ENCODE measurements at places on chromosomes 1 and 21.
A peak's percentile ranks its signal among the peaks of the same experiment; 100 is the strongest.

- DNase-seq: no peak
These were observed 149.2 kb upstream of the PLD5 start for GRCh38 chr1:242673652-242674051.

GRCh38 chr1:149899460-149900284, at the start of gene BOLA1:
Gene BOLA1 (plus strand): TSS chr1:149899568. CDS start chr1:149900060, 492 bp downstream.
- peak; percentile 69 for DNase-seq

GRCh38 chr21:44582055-44582454, 1.7 kb upstream of the KRTAP10-5 start:
- DNase-seq: no peak

DNA sequence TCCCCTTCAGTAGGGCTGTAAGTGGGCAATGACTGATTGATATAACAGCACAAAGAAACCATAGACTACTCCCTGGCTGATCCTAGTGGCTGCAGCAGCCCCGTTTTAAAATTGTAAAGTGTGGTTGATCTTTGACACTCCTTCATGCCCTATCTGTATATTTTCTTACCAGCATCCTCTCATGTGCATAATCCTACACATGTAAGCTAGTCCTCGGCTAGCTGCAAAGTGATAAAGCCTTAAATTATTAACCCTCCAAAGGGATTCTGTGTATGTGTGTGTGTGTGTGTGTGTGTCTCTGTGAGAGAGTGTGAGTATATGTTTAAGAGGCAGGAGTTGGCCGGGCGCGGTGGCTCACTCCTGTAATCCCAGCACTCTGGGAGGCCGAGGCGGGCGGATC, 30.8 kb upstream of the CDC14A start:
- no peak for DNase-seq

GRCh38 chr21:25938658-25939395, 204.1 kb downstream of the GABPA start:
- no peak for DNase-seq

DNA sequence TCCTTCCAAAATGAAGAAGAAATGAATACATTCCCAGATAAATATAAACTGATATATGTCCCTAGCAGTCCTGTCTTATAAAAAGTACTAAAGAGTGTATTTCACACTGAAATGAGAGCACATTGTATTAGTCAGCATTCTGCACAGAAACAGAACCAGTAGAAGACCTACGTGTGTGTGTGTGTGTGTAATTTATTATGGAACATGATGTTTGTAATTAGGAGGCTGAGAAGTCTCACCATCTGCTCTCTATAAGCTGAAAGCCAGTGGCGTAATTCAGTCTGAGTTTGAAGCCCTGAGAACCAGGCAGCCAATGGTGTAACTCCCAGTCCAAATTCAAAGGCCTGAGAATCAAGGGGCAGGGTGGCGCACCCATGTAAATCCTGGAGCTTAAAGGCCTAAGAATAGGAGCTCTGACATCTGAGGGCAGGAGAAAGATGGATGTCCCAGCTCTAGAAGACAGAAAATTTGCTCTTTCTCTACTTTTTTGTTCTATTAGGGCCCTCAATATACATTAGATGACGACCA, 146.5 kb upstream of the LYPLAL1 start:
- DNase-seq: no peak

DNA sequence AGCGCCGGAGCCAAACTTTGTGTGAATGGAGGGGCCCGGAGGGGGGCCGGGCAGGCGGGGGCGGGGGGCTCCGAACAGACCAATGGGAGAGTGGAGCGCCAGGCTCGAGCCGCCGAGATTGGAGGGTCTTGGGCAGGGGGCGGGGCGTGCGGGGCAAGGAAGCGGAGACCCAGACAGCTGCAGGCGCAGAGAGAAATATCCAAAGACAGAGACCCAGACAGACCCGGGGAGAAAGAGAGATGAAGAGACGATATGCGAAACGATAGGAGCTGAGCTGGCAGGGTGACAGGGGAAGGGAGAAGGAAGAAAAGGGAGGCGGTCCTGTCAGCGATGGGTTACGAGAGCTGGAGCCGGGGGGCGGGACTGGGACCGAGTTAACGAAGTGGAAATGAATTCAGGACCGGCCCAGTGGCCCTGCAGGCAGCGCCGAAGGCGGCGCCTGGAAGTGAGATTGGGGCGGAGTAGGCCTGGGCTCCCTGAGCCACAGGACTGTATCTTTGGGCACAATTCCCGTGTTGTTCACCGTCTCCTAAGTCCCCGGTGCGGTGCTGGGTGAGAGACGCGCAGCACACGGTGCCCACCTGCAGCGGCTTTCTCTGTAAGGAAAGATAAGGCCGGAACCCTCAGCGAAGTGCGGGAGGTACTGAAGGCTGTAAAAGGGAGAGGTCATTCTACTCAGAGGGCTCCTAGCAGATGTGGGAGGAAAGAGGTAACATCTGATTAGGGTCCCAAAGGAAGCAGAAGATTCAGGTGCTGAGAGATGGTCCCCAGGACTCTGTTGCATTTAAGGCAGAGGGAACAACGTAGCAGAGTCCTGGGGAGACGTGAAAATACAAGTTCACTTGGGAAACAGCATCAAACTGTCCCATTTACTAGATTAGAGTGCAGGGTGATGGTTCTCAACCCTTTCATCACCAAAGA, 543 bp upstream of the KCNJ10 start:
- peak; percentile 53 for DNase-seq

DNA sequence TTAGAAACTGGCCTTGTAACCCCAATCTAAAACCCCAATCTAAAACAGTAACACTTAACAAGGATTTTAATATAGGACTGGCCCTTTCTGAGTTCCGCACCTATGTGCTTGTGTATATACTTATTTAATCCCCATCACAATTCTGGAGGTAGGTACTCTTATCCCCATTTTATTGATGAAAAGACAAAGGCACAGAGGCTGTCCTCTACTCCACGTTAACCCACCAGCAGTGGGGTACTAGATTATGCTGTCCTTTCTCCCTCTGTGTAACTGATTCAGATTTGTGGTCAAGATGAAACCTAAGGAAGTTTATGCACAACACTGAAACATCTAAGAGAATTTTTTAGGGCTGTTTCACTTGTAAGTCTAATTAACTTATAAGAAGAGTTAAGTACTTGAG, 175.3 kb downstream of the RERE start:
- DNase-seq: no peak

GRCh38 chr1:175563236-175563895, 180.0 kb downstream of the TNR start:
- no peak for DNase-seq

- no peak for DNase-seq
These were observed 34.1 kb downstream of the NIBAN1 start for GRCh38 chr1:184940226-184940625.

GRCh38 chr1:233290396-233291034, 5.0 kb downstream of the PCNX2 start:
- DNase-seq: no peak

- no peak for DNase-seq
These were observed 41.3 kb upstream of the DHCR24 start for GRCh38 chr1:54928327-54928726.

GRCh38 chr1:157993918-157994605, 617 bp downstream of the KIRREL1 start:
- DNase-seq: no peak

DNA sequence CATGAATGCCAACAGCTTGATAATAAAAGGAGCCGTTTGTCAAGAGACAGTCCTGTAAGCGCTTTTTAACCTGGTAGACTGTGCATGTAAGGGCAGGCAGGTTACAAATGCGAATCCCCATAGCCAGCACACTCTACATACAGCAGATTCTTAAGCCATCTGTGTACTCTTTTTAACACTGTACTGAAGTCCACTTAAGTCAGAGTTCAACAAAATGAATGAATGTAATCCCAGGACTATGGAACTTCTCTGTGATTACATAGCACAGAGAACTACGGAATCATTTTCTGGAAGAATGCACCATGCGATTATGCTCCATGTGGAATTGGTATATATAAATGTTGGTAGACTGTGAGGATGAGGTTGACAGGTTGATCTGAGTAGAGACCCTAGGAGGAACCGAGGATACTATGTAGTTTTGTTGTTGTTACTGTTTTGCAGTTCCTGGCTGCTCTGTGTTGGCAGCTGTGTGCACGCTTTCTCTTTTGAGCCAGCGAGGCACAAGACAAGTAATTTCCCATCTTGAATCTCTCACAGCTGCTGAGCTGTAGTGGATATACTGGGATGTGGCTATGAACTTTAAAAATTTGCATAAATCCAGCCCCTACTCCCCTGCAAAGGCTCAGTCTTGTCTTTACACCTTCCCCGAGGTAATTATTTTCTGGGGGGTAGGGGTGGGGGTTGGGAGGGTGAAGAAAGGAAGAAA, 21.9 kb downstream of the LRRC8D start:
- DNase-seq: no peak

DNA sequence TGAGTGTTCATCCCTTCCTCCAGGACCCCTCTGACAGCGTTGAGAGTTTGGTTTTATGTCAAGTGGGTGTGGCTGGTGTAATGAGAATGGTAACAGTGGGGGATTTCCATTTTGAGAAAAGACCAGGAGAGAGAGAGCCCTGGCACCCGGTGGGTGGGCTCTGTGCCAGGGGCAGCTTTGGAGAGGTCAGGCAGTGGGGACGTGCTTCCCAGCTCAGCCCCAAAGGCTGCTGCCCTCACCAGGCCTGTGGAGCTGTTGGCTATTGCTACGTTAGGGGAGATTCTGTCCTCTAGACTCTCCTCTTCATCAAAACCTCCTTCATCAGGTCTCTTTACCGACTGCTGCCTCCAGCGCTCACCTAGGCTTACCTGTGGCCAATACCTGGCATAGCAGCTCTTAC, 176.3 kb downstream of the PTPRU start:
- no peak for DNase-seq

- peak; percentile 37 for DNase-seq
These were observed 607 bp upstream of the LGR6 start for GRCh38 chr1:202192770-202193613.

- no peak for DNase-seq
These were observed 11.2 kb upstream of the MX2 start for GRCh38 chr21:41350436-41351155.

DNA sequence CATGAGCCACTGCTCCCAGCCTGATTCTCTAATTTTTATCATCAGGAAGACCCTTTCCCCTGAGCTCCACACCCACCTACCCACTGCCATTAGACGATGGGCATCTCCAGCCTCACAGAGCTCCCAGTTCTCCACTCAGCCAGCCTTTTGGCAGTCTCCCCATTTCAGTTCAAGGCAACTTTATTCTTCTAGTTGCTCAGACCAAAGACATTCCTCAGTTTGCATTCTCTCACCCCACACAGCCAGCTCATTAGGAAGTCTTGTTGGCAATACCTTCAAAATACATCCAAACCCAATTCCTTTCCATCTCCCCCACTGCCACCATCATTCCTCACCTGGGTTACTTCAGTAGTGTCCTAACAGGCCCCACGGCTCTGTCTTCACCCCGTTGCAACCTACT, 53.4 kb upstream of the COX20 start:
- no peak for DNase-seq

- no peak for DNase-seq
These were observed 76.2 kb downstream of the DISC1 start for GRCh38 chr1:231702804-231703203.

DNA sequence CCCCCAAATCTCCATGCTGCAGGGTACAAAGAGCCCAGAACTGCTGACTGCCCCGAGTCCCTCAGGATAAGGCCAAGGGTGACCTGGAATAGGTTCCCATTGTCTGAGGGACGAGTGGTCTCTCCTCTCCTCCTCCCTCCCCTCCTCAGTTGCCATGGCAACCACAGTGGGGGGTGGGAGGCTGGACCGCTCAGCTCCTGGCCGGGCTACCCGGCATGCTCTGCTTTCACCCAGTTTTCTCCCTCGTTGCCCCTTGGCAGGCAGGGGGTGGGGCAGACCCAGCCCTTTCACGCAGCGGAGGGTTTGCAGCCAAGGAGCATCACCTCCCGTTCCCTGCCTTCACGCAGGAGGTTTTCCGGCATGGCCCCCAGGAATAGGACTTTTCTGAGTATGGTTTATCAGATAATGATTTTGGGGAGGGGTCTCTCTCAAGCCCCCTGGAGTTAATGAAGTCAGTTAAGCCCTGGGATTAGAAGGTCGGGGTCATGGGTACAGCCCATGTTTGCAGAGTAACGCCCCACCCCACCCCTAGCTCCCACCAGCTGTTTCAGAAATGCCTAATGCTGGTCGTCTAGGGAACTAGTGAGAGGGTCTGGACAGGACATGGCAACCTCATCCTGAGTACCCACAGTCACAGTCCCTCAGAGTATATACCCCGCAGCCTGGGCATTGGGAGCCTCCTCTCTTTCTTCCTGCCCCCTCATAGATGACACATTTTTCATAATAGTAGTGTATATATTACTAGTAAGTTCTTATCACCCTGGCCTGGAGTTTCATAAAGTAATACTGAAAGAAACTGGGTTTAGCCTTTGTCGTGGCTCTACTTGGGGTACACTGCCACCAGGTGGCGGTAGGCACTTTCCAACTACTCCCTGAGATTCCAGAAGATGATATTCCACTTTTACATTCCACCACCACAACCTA, 20.7 kb downstream of the C1QB start:
- no peak for DNase-seq

- DNase-seq: no peak
These were observed 14.7 kb downstream of the WNT3A start for GRCh38 chr1:228021355-228022030.

DNA sequence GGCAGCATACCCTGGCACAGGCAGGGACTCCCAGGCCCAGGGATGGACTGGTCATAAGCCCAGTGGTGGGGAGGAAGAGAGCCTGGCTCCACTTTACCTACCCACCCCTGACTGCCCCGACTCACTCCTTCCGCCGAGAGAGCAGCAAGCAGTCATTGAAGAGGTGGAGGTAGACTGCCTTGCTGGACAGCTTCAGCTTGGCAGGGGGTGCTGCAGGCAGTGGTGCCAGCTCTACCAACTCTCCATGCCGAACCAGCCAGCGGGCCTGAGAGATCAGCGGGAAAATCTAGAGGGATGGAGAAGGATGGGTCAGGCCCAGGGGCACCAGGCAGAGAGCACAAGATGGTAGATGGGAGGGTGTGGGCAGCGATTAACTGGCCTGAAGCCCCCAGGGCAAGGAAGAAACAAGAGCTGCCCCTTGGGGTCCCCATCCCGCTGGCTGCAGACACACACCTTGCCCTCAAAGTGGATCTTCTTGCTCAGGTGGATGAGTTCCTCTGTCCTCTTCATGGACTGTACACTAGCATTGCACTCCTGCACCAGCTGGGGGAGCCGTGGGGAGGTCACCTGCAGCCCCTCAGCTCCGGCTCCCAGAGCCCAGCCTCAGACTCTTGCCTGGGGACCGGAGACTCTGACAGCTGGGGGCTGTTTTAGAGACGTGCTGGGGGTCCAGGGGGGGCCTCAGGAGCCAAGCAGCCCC, 7.7 kb downstream of the ARHGEF19 start:
- no peak for DNase-seq

DNA sequence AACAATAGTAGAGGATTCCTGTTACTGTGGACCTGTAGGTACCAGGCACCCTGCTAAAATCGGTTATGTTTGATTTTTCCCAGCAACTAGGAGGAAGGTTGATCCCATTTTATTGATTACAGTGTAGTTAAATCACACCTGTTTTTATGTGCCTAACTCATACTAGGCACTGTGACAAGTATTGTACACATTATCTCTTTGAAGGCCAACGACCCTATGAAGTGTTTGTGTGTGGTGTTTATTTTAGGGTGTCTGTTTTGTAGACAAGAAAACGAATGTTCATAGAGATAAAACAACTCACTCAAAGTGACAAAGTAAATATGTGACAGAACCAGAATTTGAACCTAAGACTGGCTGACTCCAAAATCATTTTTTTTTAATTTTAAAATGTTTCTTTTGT, 49.5 kb downstream of the FGGY start:
- DNase-seq: no peak

- DNase-seq: peak; percentile 65
These were observed 32.2 kb upstream of the EPB41 start for GRCh38 chr1:28882009-28882628.
